NCI-H1694 treated with DMSO at 0.1 percent for 48 hours (cell line): ENCODE measurements at places on chromosomes 12 and 14.
A peak's percentile ranks its signal among the peaks of the same experiment; 100 is the strongest.

- DNase-seq = peak; percentile 70
Measured at GRCh38 chr12:95820096-95820703, 29.6 kb upstream of the NTN4 start.

GRCh38 chr14:87152693-87153092 is 840.3 kb downstream of the GALC start:
- peak; percentile 53 for DNase-seq

GRCh38 chr12:3931776-3932175 is 58.6 kb upstream of the PARP11 start:
- DNase-seq = no peak

DNA sequence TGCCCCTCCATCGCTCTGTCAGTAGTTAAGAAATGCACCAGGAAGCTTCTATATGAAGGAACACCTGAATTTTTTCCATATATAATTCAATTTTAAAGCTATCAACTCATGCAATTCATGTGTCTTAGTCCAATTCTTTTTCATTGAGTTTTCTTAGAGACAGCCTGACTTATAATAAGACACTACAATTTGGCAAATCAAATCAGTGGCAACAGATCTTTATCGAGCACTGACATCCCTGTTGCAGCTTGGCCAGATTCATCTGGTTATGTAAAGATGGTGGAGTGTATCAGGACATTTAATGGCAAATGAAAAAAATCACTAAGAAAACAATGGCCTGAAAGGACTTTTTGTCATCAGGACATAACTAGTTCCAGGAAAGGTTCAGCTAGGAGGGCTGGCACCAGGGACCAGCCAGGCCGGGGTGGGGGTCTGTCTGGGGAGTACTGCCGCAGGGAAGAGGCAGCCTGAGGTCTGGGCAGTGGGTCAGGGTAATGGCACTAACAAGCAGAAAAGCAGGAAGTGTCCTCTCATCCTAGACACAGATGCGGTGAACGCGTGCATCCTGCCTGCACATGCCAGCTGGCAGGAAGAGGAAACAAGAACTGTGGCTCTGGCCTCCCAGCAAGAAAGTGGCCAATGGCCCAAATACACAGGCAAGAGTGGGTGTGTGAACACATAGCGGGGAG is 100.5 kb upstream of the LMNTD1 start:
- no peak for DNase-seq

DNA sequence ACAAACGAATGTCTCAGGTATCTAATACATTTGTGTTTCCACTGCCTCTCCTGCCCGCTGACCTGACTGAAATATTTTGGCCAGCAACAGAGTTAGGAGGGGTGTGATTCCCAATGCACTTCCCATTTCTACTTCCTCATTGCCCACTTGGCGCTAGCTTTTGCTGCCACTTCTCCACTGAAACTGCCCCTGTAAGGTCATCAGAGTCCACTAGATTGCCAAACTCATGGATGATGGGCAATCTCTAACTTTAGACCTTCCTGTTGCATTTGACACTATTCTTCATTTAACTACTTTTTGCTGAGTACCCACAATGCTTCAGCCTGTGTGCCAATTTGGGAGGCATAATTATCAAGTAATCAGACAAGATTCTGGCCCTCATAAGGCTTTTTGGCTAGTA is 40.8 kb downstream of the GPR65 start:
- DNase-seq = no peak

GRCh38 chr12:15540469-15540872 is 218.2 kb downstream of the PTPRO start:
- no peak for DNase-seq

DNA sequence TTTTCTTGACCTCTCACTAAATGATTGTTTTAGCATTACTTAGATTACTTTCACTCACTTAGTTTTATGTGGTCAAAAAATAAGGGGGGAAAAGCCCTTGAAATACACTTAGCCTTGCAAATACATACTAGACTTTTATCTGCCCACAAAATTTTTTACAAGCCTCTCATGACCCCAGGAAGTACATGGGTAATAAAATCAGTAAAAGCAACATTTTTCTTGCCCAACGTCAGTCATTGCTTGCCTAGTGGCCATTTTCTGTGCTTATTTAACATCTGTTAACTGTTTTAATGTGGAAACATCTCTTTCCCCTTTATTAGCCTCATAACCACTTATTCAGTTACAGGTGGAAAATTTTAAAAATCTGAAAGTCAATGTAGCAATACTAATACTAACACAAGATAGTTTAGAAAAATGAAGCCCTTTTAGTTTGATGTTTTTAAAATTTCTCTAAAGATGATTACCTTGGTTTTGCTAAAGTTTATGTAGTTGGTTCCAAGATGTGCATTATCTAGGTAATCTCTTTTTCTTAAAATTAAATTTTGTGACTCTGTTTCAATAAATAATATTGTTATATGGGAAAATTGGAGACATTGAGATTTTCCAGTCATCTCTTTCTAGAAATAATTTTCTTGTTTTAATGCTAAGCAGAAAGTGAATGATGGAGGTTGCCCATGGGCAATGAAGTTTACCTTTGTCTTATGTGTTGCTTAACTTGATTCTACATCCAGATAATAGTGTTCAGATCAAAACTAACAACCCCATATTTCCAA is 175.5 kb downstream of the TMTC2 start:
- DNase-seq = no peak

GRCh38 chr14:79101388-79101787 is 931.2 kb downstream of the NRXN3 start:
- DNase-seq = no peak

DNA sequence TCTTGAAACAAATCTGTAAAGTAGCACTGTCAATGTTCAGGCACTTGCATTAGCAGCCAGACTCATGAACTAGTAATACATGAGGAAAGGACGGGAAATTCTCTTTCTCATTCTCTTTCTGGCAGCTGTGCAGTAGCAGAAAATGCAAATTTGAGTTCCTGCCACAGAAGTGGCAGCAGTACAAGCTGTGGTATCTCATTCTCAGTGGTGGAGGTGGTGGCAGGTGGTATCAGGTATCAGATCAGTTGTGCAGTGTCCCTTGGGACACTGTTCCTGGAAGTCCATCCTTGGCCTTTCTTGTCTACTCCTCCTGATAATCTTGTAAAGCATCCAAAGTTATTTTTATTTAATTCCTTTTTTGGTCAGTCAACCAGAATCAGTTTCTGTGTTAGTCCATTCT is 103.0 kb downstream of the C12orf42 start:
- no peak for DNase-seq

DNA sequence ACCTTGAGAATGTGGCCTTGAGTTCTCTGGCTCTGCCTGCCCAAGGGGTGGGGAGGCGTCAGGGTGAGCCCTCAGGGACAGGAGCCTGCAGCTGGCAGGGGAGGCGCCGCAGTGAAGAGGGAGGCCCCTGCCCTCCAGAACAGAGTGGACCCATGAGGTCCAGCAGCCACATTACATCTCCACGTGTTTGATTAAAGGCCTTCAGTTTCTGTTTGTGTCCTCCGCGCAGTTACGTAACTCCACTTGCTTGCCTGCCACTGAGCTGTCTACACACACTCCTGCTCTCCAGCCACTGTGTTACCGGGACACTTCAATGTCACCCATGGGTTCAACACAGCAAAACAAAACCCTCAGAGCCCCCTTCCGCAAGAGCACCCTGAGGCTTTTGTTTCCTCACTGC is 70.4 kb downstream of the CHGA start:
- DNase-seq = no peak

DNA sequence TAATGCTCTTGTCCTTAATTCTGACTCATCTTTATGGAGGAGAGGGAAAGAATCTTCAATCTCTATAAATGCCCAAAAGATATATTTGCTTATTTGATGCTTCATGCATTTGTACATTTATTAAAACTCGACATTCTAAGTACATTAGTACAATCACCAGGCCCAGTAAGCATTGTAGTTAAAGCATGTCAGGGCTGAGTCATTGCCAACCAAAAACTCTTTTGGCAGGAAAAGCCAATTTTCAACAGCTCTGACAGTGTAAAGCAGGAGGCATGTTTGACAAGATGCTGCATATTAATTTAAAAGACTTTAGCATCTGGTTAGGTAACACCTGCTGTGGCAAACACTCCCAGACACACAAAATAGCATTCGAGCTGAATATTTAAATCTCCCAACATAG is 290.9 kb downstream of the PPFIA2 start:
- DNase-seq = peak; percentile 91

- peak; percentile 6 for DNase-seq
Measured at GRCh38 chr12:41288142-41288811, 100.2 kb downstream of the PDZRN4 start.

DNA sequence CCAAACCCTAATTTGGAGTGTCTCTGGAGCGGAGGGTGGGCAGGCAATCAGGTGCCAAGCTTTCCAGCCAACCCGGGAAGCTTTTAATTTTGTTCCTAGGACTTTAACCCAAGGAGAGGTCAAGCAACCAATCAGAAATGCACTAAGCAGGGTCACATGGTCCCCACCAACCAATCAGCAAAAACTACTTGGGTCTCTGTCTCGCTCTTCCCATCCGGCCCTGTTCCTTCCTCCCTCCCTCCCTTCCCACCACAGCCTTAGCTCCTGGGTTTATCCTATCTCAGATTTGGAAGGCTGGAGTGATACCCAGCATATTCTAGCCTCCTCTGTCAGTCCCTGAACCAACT is 7.3 kb downstream of the HOXC5 start:
- no peak for DNase-seq

GRCh38 chr14:64688811-64689281 is 15.4 kb upstream of the PLEKHG3 start:
- DNase-seq = no peak

- DNase-seq = no peak
Measured at GRCh38 chr12:95073698-95074520, 491 bp upstream of the NR2C1 start.

DNA sequence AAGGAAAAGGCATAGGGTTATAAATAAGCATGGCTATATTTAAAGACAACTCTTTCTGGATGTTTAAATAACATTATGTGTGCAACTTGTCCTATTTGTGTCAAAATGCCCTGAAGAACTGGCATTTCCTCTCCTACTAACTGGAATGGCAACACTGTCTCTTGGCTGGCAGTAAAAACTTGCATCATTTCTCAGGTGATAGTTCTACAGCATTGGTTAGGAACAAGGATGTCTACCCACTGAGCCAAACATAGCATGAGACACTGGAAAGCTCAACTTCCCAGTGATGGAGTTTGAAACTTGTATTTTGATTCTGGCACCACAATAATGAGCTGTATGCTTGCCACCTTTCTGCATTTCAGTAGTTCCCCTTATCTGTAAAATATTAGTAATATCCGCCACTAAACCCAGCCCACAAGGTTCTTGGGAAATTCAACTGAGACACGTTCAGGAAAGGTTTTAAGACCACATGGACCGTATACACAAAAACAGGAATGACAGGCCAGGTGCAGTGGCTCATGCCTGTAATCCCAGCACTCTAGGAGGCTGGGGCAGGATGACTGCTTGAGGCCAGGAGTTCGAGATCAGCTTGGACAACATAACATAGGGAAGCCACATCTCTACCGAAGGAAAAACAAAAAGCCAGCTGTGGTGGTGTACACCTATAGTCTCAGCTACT is 5.1 kb downstream of the SLC38A2 start:
- no peak for DNase-seq

DNA sequence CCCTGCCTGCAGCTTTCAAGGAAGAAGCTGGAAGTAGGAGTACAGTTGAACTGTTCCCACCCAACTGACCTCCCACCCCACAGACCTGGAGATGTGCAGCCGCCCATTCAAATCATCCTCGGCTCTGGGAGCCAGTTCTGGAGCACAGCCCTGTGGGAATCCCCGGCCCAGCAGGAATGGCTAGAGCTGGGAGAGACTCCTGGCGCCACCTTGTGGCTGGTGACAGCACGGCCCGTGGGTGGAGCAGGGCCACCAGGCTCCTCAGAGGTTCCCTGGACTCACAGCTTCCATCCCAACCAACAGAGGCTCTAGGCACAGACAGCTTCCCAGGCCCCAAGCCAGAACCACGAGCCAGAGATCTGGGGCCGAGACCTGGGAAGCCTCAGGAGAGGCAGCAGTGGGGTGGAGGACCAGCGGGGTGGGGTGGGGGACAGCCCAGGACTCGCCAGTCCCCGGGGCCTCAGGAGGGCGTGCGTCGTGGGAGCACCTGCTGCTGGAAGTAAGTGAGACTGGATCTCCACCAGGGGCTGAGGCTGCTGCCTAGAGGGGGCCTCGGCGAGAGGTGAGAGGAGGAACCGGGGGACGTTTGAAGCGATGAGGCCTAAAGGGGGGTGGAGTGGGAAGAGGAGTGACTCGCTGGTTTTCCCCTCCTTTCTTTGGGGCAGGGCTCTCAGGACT is 43.4 kb downstream of the RNF34 start:
- peak; percentile 60 for DNase-seq

GRCh38 chr12:92431146-92431545 is 271.6 kb upstream of the PLEKHG7 start:
- DNase-seq = no peak

DNA sequence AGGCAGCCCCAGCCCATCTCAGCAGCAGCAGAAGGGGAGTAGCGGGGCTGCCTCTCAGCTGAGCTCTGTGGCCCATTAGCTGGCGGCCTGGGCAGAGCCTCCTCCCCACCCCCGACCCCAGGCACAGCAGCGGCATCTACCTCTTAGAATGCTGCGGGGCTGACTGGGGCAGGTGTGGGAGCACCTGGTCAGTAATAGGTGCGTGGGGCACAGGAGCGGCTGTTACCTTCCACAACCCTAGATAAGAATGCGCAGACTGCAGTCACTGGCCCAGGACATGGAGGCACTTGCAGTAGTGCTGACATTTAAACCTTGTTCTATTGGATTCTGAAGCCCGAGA is 35.6 kb downstream of the SYNE3 start:
- no peak for DNase-seq

DNA sequence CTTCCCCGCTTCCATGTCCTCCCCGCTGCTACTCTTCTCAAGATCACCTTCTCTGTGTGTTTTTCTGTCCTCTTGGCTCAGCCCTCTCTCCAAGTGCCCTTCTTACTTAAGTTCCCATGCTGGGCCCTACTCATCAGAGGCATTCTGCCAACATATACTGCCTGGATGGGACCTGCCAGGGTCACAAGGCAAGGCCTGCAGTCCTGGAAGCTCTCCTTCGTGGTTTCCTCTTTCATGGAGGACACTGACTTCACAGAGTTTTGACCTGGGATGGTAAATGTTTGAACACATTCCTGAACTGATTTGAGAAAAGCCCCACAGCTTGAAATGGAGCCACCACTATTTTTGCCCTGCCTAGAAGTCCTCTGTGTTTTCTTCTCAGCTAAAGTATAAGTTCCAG is 140.9 kb downstream of the TMEM30B start:
- no peak for DNase-seq

DNA sequence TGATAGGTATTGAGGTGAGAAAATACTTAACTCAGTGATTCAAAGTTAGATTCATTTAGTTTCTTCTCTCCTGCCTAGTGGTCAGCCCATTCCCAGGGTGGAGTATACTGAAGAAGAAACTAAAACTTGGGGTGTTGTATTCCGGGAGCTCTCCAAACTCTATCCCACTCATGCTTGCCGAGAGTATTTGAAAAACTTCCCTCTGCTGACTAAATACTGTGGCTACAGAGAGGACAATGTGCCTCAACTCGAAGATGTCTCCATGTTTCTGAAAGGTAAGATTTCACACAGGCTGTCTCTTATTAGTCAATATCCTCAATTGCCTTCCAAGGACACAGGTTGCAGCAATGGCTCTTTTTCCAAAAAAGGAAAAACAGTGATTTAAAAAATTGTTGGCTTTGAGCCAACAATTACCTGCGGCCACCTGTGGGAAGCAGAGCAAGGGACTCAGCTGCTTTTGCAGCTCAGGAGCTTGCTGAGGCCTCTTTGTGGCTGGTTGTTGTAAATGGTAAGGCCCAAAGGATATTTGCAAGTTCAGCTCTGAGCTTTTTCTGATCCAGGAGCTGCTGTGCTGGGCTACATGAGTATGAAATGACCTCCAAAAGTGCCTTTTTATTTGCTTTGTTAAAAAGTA is 33.9 kb downstream of the TPH2 start:
- no peak for DNase-seq

GRCh38 chr14:99575043-99576023 is 28.7 kb downstream of the CCDC85C start:
- peak; percentile 60 for DNase-seq
